ENCODE measurements at places on chromosomes 1 and 21.

GRCh38 chr1:229186373-229187056, 84.4 kb upstream of the RAB4A start:
- DNase-seq, result no peak

GRCh38 chr1:234649432-234650081, 39.6 kb upstream of the IRF2BP2 start:
- no peak for DNase-seq

DNA sequence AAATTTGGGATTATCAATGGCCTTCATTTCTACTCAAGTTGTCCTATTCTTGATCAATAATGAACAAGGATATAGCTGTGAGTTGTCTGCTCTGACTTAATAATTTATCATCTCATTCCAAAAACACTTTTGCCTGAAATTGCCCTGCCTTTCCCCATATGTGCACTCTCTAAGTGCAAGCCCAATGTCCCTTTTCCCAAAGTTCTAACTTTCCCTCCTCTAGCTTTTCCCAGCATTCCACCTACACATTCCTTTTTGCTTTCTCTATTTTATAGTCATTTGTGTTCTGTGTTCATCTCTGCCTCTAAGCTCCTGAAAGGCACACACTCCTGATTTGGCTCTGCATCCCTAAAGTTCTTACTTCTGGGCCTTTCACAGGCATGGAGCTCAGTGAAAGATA, 34.7 kb downstream of the SUSD4 start:
- DNase-seq, result no peak

GRCh38 chr1:57091642-57092041, 125.8 kb upstream of the C8B start:
- no peak for DNase-seq

- DNase-seq, result no peak
These were observed 70.7 kb downstream of the KCNJ6 start for GRCh38 chr21:37845535-37845934.

Data from A549 (cell line).